ENCODE measurements at places on chromosomes 5 and 9.

GRCh38 chr5:171295299-171295698 is 13.7 kb upstream of the TLX3 start:
- no peaks in the 10 kb centered on the region for H3K4me1 ChIP-seq
- DNase-seq, result no peak
- H3K36me3 ChIP-seq, result no peaks in the 10 kb centered on the region
- no peak overlapping the region for H3K27ac ChIP-seq
- H3K27me3 ChIP-seq, result no peaks in the 10 kb centered on the region
- no peak overlapping the region for H3K4me3 ChIP-seq

- H3K36me3 ChIP-seq, result no peaks in the 10 kb centered on the region
- peaks cover 45% of the 10 kb centered on the region for H3K4me1 ChIP-seq
- H3K27ac ChIP-seq, result peak overlapping the region; percentile 95
- no peaks in the 10 kb centered on the region for H3K27me3 ChIP-seq
- peak overlapping the region; percentile 98 for H3K4me3 ChIP-seq
Measured at GRCh38 chr9:5628183-5628529, 751 bp upstream of the RIC1 start.

- peak; percentile 61 for DNase-seq
- no peak overlapping the region for H3K27ac ChIP-seq
Measured at GRCh38 chr5:171676286-171676944, 109.2 kb upstream of the SMIM23 start.

GRCh38 chr5:112594095-112594850 is 143.4 kb upstream of the APC start:
- no peak overlapping the region for H3K4me3 ChIP-seq
- no peaks in the 10 kb centered on the region for H3K27me3 ChIP-seq
- no peaks in the 10 kb centered on the region for H3K4me1 ChIP-seq
- no peak overlapping the region for H3K27ac ChIP-seq
- DNase-seq, result no peak
- H3K36me3 ChIP-seq, result no peaks in the 10 kb centered on the region

DNA sequence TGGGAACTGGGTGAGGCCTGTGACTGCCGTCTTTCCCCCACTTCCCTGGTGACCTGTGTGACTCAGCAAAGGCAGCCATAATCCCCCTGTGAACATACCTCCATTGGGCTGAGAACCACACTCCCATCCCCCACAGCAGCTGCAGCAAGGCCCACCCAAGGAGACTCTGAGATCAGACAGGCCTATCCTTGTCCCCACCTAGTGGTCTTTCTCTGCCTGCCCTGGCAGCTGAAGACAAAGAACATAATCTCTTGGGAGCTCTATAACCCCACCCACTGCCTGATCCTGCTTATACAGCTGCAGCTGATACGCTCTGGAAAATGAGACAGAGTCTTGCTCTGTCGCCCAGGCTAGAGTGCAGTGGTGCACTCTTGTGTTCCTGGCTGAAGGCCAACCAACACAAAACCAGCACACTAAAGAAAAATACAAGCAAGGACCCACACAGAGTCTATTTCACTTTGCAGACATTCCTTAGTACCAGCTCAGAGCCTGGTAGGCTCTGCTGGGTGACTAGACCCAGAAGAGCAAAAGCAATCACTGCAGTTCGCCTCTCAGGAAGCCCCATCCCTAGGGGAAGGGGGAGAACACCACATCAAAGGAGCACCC is 106.7 kb downstream of the MCTP1 start:
- H3K4me3 ChIP-seq, result no peak overlapping the region
- no peaks in the 10 kb centered on the region for H3K4me1 ChIP-seq
- H3K27me3 ChIP-seq, result no peaks in the 10 kb centered on the region
- DNase-seq, result no peak

DNA sequence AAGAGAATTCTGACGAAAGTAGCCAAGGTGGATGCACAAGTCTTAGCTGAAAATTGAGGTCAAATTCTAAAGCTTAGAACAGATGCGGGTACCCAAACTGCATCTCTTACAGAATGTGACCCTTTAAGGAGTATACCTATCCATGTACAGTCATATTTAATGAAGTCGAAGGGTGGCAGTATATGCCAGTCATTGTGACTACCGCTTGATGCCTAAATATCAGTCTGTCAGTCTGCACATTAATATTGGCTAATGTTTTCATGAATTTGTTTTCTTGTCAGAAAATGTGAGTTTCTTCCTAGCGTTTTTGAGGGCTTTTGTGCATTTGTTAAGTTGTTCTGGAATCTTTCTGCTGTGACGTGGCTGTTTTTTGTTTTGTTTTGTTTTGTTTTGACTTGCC is 264.5 kb upstream of the ELAVL2 start:
- no peak overlapping the region for H3K4me3 ChIP-seq
- H3K27me3 ChIP-seq, result no peaks in the 10 kb centered on the region
- H3K4me1 ChIP-seq, result no peaks in the 10 kb centered on the region
- no peak for DNase-seq
- no peak overlapping the region for H3K27ac ChIP-seq

GRCh38 chr5:176178789-176179188 is 59.4 kb upstream of the SIMC1 start:
- no peak for DNase-seq
- H3K4me1 ChIP-seq, result no peaks in the 10 kb centered on the region
- H3K27me3 ChIP-seq, result no peaks in the 10 kb centered on the region
- H3K36me3 ChIP-seq, result no peaks in the 10 kb centered on the region

GRCh38 chr5:65563777-65564176 is 681 bp downstream of the PPWD1 start:
- peaks cover 2% of the 10 kb centered on the region for H3K36me3 ChIP-seq
- DNase-seq, result no peak
- H3K27ac ChIP-seq, result peak overlapping the region; percentile 75

DNA sequence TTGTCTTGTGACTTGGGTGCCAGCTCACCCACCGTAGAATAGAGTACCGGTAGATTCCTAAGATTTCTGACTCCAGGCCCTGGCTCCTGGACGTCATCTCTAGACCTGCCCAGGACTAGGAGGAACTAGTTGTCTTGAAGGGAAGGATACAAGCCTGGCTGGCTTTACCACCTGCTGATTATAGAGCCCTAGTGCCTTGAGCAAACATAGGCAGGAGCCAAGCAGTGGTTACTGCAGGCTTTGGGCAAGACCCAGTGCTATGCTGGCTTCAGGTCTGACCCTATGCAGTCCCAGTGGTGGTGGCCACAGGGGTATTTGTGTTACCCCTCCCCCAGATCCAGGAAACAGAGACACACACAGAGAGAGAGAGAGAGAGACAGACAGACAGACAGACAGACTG is 606.2 kb downstream of the PDE4D start:
- no peak overlapping the region for H3K27ac ChIP-seq
- H3K27me3 ChIP-seq, result no peaks in the 10 kb centered on the region
- no peaks in the 10 kb centered on the region for H3K36me3 ChIP-seq
- peaks cover 3% of the 10 kb centered on the region for H3K4me1 ChIP-seq
- no peak overlapping the region for H3K4me3 ChIP-seq

GRCh38 chr9:115398313-115398650 is 280.3 kb upstream of the TNC start:
- H3K27me3 ChIP-seq, result no peaks in the 10 kb centered on the region
- H3K36me3 ChIP-seq, result no peaks in the 10 kb centered on the region
- no peaks in the 10 kb centered on the region for H3K4me1 ChIP-seq
- H3K4me3 ChIP-seq, result no peak overlapping the region
- no peak for DNase-seq

DNA sequence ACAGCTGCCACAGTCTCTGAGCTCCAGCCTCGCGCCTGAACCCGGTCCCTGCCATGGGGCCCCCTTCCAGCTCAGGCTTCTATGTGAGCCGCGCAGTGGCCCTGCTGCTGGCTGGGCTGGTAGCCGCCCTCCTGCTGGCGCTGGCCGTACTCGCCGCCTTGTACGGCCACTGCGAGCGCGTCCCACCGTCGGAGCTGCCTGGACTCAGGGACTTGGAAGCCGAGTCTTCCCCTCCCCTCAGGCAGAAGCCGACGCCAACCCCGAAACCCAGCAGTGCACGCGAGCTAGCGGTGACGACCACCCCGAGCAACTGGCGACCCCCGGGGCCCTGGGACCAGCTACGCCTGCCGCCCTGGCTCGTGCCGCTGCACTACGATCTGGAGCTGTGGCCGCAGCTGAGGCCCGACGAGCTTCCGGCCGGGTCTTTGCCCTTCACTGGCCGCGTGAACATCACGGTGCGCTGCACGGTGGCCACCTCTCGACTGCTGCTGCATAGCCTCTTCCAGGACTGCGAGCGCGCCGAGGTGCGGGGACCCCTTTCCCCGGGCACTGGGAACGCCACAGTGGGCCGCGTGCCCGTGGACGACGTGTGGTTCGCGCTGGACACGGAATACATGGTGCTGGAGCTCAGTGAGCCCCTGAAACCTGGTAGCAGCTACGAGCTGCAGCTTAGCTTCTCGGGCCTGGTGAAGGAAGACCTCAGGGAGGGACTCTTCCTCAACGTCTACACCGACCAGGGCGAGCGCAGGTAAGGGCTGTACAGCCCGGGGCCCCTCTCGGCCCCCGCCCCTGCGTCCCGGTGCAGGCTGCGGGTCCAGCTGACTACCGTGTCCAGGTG is 509 bp downstream of the LVRN start:
- no peaks in the 10 kb centered on the region for H3K4me1 ChIP-seq
- DNase-seq, result peak; percentile 71
- H3K27ac ChIP-seq, result peak overlapping the region; percentile 4
- no peaks in the 10 kb centered on the region for H3K27me3 ChIP-seq
- H3K36me3 ChIP-seq, result no peaks in the 10 kb centered on the region

- no peak overlapping the region for H3K27ac ChIP-seq
- H3K4me1 ChIP-seq, result peaks cover 4% of the 10 kb centered on the region
- H3K36me3 ChIP-seq, result no peaks in the 10 kb centered on the region
- no peak overlapping the region for H3K4me3 ChIP-seq
Measured at GRCh38 chr5:15440434-15440833, 59.5 kb upstream of the FBXL7 start.

DNA sequence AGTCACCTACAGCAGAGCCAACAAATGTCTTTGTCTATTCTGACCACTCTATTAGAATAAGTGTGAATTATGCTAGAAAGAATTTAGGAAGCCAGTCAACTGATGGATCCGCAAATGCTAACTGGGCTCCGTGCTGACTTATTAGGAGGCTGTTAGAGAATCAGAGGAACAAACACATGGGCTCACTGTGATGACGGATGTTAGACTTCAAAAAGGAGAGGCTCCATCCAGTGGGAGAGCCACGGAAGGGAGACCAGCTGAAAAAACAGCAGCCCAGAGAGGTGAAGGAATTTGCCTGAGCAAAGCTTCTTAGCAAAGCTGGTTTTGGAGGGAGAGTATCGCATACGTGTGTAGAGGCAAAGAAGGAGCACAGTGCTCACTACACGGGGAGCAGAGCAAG is 5.8 kb upstream of the TGFBI start:
- H3K36me3 ChIP-seq, result no peaks in the 10 kb centered on the region
- peaks cover 9% of the 10 kb centered on the region for H3K4me1 ChIP-seq
- peak; percentile 39 for DNase-seq
- no peak overlapping the region for H3K4me3 ChIP-seq
- no peaks in the 10 kb centered on the region for H3K27me3 ChIP-seq

GRCh38 chr9:73133921-73134407 is 17.7 kb upstream of the ANXA1 start:
- DNase-seq, result no peak
- no peaks in the 10 kb centered on the region for H3K27me3 ChIP-seq
- H3K4me3 ChIP-seq, result no peak overlapping the region
- peaks cover 21% of the 10 kb centered on the region for H3K4me1 ChIP-seq
- H3K36me3 ChIP-seq, result no peaks in the 10 kb centered on the region

GRCh38 chr9:42388146-42388690 is 204.8 kb downstream of the SPATA31A6 start:
- no peak overlapping the region for H3K27ac ChIP-seq
- H3K27me3 ChIP-seq, result no peaks in the 10 kb centered on the region
- H3K4me1 ChIP-seq, result peaks cover 7% of the 10 kb centered on the region
- no peak for DNase-seq

DNA sequence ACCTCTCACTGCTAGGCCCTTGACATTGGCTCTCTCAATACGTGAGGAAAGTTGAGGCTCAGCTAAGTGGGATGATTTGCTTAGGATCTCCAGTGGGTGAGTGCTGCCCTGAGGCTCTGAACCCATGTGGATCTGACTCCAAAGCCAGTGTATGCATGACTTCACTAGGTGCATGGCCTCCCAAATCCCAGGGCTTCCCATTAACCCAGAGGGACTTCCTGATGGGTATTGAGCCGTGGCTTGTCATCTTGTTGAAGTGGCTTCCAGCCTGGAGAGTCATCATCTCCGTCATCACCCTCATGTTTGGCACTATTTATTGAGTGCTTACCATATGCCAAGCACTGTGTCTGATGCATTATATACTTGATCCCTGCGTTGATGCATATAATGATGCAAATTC is 37.3 kb upstream of the TEX48 start:
- no peaks in the 10 kb centered on the region for H3K4me1 ChIP-seq
- no peak overlapping the region for H3K4me3 ChIP-seq
- no peaks in the 10 kb centered on the region for H3K27me3 ChIP-seq
- no peaks in the 10 kb centered on the region for H3K36me3 ChIP-seq
- DNase-seq, result no peak

- no peaks in the 10 kb centered on the region for H3K36me3 ChIP-seq
- peak overlapping the region; percentile 46 for H3K4me3 ChIP-seq
- peaks cover 14% of the 10 kb centered on the region for H3K4me1 ChIP-seq
- peak; percentile 83 for DNase-seq
- H3K27me3 ChIP-seq, result peaks cover 6% of the 10 kb centered on the region
- peak overlapping the region; percentile 5 for H3K27ac ChIP-seq
Measured at GRCh38 chr9:114156657-114157421, 1.5 kb downstream of the COL27A1 start.

GRCh38 chr9:21875893-21876292 is 73.5 kb downstream of the MTAP start:
- H3K4me3 ChIP-seq, result no peak overlapping the region
- no peaks in the 10 kb centered on the region for H3K27me3 ChIP-seq
- no peaks in the 10 kb centered on the region for H3K36me3 ChIP-seq
- DNase-seq, result no peak

GRCh38 chr5:14319102-14319501 is 176.0 kb downstream of the TRIO start:
- no peaks in the 10 kb centered on the region for H3K4me1 ChIP-seq
- H3K27ac ChIP-seq, result no peak overlapping the region
- no peaks in the 10 kb centered on the region for H3K27me3 ChIP-seq
- no peak overlapping the region for H3K4me3 ChIP-seq

DNA sequence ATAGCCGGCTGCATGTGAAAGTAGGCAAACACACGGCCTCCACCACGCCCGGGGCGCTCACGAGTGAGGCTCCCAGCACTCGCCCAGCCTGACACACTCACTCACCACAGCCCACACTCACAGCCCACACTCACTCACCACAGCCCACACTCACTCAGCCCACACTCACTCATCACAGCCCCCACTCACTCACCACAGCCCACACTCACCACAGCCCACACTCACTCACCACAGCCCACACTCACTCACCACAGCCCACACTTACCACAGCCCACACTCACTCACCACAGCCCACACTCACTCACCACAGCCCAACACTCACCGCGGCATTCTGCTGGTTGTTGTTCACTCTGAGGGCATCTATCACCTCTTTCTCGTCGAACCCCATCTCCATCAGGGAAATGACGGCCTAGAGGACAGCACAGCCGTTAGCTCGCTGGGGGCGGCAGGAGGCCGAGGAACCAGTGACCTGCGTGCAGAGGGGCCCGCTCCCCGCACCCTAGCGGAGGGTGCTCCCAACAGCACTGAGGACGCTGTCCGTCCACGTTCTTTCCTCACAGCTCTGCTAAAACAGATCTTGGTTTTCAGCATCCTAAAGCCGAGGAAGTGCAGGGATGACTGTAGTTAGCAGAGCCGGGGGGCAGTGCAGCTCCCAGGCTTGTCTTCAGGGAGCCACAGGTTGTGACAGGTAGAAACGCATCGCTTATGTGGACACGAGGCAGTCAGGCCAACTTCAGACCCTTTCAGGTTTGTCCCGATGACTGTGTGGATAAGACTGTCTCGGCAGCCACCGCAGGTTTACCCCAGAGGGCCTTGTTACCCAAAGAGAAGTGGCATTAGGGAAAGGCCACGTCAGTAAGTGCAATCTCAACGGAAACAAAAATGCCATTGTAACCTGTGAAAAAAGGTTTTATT is 21.6 kb downstream of the UBAC1 start:
- H3K36me3 ChIP-seq, result peaks cover 85% of the 10 kb centered on the region
- no peak for DNase-seq
- H3K27me3 ChIP-seq, result no peaks in the 10 kb centered on the region
- no peak overlapping the region for H3K4me3 ChIP-seq
- no peak overlapping the region for H3K27ac ChIP-seq

Data from ascending aorta (tissue), 2 donors.